ENCODE measurements at places on chromosomes 2 and 18.

- no peak for DNase-seq
Measured at GRCh38 chr2:137521653-137522619, 442.3 kb upstream of the HNMT start.

DNA sequence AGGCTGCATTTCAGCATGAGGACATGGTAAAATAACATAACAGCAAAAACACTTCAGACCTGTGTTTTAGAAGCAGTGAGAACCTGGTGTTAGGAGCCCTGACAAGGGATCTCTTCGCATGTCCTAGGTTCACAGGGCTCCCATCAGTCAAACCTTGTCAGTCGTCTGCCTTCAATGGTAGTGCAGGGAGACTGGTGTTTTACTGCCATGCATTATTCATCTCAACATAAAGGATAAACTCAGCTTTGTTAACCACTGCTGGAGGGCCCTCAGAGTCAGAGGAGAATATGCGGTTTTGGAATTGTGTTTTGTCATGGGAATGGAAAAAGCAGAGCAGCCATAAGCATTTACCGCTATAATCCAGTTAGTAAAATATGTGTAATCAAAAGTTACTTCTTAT is 275.9 kb upstream of the GCFC2 start:
- no peak for DNase-seq

DNA sequence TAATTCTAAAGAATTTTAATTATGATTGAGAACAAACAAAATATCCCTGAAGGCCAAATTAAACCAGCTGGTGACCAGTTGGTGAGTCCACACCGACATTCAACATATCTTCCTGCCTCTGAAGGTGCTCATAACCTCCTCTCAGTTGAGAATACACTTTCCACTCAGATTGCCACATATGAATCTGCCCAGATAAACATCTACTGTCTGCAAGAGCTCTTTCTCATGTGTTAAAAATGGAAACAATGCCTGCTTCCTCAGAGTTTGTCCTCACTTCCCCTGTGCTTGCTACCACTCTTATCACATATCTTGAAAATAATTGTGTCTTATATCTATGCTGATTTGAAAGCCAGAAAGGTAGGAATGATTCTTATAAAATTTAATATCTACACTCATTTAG is 177.7 kb upstream of the GULP1 start:
- no peak for DNase-seq

GRCh38 chr2:146321175-146321574 is 1523.7 kb upstream of the ACVR2A start:
- DNase-seq: peak; percentile 26

GRCh38 chr2:675982-676646 is 1.1 kb downstream of the TMEM18 start:
- peak; percentile 80 for DNase-seq

DNA sequence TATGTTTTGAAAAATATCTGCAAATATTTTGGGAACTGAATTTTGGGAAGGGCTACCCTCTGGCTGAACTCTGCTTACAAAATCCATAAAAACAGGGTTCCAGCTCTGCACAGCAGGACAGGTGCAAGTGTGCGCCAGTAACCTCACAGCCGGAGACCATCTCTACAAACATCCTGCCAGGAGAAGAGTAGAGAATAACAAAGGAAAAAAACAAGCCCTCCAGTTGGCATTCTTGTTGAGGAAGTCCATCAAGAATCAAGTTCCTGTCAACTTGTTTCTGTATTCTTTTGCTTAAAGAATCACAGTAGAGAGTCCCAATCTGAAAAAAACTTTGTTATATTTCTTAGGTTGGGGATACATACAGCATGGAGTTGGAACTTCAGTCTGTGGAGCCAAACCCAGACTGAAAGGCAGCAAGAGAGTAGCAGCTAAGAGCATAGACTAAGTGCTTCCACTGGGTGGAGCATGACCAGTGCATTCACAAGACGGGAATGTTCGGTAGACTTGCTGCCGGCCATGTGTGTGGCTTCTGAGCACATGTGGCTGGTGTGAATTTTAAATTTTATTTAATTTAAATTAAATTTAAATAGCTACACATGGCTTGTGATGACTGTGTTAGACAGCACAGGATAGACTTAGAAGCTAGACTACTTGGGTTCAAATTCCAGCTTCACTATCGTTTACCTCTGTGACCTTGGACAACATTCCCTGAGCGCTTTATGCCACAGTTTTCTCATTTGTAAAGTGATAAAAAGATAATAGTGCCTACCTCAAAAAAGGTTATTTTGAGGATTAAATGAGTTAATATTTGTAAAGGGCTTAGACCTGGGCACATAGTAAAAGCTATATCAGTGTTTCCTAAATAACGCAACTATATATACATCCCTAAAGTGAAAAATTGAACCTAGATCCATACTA is 41.9 kb downstream of the SPTBN1 start:
- peak; percentile 35 for DNase-seq

- DNase-seq: no peak
Measured at GRCh38 chr2:29731948-29732347, 189.4 kb downstream of the ALK start.

GRCh38 chr2:205969584-205969983 is 116.4 kb downstream of the INO80D start:
- no peak for DNase-seq

- DNase-seq: no peak
Measured at GRCh38 chr2:219213486-219214071, 5.2 kb downstream of the ABCB6 start.

- DNase-seq: no peak
Measured at GRCh38 chr2:26235089-26235488, 9.3 kb downstream of the HADHA start.

DNA sequence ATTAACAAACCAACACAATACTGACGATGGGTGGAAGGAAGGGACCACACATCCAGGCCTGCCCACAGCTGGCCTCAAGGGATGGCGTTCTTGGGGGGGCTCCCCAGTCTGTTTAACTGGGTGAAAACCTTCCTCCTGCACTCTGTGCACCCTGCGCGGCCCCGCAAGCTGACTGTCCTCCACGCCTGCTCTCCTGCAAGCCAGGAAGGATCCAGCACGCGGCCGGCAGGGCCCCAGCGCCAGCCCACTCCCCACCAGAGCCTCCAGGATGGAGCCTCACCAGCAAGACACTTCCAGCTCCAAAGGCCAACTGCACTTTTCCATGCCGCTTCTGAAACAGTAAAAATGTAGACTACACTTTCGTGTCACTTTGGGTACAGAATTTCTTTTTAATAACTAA is 135.1 kb downstream of the ZNF516 start:
- no peak for DNase-seq

- no peak for DNase-seq
Measured at GRCh38 chr2:44040365-44040764, 44.6 kb upstream of the LRPPRC start.

GRCh38 chr2:175518206-175518605 is 336.7 kb upstream of the ATP5MC3 start:
- DNase-seq: no peak

- DNase-seq: no peak
Measured at GRCh38 chr2:72033636-72034035, 114.0 kb downstream of the CYP26B1 start.

DNA sequence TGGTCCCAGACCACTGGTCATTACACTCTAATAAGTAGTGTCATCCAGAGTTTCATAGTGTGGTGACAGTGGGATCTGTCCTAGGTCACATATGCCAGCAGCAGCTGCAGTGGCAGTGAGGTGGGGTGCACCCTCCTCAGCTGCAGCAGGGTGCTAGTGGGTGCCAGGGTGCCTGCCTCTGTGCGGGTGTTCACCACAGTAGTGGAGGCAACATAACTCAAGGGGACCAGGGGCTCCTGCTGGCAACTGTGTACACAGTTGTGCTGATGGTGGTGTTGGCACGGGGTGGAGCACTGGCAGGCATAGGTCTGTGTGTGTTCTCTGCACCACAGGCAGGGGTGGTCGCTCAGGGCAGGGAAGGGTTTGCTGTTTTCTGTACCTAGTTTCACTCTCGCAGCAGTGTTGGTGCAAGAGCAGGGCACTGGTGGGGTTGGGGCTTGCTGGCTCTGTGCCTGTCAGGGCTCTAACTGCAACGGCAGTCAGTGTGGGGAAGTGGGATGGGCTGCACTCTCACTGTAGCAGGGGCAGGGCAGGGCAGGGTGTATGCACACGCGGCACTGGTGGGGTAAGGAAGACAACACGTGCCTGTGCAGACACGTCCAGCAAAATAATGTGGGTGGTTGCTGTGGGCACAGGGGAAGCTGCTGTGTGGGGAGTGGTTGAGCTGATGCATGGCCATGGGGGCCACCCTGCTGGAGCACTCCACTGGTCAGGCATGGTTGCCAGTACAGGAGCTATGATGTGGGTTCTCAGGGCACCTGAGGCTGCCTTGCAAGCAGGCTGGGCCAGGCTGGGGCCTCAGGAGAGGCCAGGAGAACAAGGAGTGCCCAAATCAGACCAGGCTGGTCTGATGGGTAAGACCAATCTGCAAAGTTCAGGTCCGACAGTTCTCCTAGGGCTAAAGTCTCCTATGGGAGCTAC is 226.6 kb downstream of the MEIS1 start:
- no peak for DNase-seq

GRCh38 chr2:78127424-78127823 is 605.2 kb upstream of the LRRTM4 start:
- no peak for DNase-seq

GRCh38 chr18:11654736-11655605 is 34.1 kb upstream of the GNAL start:
- peak; percentile 79 for DNase-seq

DNA sequence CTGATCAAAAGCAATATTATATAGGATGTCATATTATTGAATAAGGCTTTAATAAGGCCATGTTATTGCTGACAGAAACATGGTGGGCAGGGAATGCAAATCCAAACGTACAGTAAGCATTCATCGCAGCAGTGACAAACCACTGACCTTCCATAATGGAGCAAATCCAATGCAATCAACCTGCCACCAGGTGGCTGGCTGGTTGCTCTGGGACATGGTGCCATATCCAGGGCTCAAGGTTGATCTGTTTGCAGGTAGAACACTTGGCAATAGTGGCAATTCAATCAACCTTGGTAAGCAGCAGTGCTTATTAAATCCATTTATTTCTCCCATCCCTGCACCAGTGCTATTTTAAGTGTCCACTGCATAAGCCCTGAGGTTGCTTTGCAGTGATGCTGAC is 75.4 kb downstream of the CERKL start:
- peak; percentile 9 for DNase-seq

DNA sequence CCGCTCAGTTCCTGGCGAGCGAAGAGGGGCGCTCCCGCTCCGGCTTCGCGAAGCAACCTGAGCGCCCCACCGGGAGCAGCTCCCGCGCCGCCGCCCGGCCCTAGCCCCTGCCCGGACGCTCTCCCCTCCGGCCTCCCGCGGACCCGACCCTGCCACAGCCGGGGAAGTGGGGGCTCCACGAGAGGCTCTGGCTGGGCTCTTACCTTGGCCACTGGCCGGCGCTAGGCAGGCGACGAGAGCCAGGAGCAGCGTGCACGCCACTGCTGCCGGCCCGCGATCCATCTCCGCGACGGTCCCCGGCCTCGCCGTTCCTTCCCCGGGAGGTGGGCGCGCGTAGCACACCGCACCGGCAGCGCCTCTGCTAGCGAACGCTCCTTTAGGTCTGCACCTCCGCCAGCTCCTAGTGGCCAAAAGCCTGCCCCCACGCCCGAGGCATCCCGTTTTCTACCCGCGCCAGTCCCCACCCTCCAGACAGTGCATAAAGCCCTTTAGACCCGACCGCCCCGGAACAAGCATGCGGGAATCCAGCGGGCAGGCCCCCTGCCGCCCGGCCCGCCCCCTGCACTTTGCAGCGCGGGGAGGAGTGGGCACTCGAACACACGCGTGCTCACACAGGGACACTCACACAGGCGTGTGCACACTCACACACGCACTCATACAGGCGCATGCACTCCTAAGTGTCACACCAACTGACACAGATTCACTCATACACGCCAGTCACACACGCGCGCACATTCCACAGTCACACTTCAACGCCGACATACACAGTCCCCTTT is at the start of gene LRP2:
LRP2 (minus strand) TSS at position 417 of the 776 bp plus-strand sequence; CDS start at position 282, 135 bp downstream.
- DNase-seq: peak; percentile 74

- DNase-seq: peak; percentile 6
Measured at GRCh38 chr2:171431677-171432167, 2.1 kb downstream of the METTL8 start.

Data from neural progenitor cell (in vitro differentiated cells).